ENCODE measurements at places on chromosomes 4 and X.

DNA sequence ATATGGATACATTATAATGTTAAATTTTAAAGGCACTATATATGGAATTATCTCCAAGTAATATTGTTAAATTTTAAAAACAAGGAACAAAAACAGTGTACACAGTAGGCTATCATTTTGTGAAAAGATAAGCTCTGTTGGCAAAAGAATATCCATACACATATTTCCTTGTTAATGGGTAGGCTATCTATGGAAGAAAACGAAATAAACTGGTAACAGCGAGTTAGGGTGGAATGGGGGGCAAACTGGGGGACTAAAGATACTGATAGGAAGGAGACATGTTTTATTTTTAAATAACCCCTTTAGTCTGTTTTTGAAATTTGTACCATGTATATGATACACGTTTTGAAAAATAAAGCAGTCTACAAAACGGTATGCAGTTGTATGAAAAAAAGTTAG is 3.6 kb upstream of the TSPAN5 start:
- DNase-seq = no peak

DNA sequence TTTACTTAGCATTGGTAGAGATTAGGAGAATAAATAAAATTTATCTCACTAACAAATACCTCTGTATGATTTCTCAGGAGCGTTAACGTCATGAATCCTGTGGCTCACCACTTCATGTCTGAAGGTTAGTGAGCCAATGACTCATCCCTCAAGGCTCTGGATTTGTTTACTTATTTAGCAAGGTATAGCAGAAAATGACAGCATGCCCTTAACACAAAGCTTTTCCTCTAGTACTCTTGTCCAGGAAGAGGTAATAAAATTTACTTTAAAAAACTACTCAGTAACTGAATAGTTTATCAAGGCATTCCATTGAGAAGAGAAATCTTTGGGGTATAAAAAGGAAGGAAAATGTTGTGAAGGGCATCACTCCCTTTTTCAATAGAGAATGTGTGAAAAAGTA is 823.8 kb downstream of the CCSER1 start:
- no peak for DNase-seq

DNA sequence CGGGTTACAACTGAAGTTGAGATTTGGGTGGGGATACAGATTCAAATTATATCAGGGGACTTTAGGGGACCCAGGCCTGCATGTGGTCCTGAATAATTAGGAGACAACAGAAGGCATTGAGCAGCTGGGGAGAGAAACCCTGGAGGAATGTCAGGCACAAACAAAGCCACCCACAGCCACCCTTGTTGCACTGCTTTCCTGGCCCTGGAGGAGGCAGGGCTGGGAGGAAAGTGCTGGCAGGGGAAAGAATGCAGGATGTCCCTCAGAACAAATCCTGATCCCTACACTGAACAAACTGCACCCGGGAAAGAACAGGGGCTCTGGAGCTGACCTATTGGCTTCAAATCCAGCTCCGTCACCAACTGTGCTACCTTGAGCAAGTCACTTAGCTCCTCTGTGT is 214.1 kb upstream of the ATP6AP2 start:
- no peak for DNase-seq

DNA sequence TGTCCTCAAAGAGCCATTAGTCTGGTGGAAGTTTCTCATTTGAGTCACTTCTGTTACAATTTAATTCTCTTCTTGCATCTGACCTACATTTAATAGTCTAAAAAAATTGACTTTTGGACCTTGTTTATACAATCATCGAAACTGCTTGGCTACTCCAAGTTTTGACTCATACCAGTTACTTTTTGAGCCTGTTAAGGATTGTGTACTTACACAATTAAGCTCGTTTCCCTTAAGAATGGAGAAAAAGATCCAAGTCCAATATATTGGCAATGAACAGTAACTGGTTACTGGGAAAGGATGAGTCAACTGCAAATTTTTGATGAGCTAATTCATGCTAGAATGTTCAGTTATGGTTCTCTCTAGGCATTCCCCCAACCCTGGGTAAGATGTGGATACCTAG is 58.2 kb downstream of the DCX start:
- DNase-seq = no peak

DNA sequence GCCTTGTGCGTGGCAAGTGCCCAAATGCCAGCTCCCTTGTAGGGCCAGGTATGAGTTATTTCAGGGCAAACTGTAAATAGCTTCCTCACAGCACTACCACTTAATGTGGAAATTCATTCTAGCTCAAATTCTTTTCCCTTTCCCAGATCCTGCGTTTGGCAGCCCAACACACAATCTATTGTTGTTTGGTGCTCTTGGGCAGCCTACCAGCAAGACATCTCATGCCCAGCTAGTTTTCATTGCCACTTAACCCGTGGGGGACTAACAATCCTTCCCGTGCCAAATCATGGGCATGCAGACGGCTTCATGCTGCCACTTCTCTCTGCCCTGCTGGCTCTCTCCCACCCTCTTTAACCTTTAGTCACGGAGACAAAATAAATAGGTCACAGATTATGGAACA is 454.2 kb downstream of the GRIA2 start:
- peak; percentile 6 for DNase-seq

DNA sequence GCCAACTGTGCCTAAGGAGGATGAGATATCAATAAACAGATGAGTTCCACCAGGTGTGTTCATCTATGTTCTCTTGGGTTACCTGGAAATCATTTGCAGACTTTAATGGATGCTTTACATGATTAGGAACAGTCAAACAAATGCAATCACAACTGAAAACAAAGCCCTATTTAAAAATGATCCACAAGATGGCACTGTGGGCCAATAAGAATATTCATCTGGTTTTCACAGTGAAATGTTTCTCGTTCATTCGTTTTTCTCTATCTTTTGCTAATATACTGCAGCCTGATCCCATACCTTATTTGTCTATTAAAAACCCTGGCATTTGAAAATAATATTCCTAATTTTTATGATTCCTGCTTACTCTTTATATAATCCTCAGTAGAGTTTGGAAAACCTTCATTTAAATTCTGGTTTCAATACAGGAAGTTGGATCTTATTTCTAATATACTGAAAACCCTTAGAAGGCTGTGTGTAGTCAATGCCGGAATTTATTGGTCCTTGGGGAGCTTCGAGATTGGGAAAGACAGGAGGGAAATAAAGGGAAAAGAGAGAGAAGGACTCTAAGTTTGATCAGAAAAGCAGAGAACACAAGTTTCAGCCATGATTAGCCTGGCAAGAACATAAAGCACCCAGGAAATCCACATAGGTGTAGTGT is 63.8 kb upstream of the TAPT1 start:
- no peak for DNase-seq

DNA sequence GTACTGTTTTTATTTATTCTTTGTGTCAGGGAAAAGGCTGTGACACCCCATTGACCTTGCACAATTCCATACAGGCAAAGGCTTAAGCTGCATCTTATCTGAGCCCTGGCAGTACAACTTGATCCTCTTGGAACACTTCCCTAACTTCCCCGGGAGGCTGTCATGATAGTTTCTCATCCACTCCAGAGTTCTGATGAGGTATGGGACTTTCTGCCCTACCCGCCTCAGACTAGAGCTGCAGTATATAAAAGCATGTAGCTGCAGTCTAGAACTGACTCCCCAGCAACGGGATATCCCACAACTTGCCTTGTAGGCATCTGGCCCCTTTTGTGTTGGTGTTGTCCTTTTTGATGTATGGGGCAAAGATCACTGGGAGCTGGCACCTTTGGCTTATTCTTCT is 72.7 kb downstream of the FNIP2 start:
- DNase-seq = no peak

- no peak for DNase-seq
Measured at GRCh38 chr4:77376788-77377460, 219.9 kb downstream of the CCNG2 start.

- no peak for DNase-seq
Measured at GRCh38 chr4:81346719-81347118, 125.0 kb downstream of the RASGEF1B start.

GRCh38 chr4:124202099-124202498 is 510.4 kb downstream of the ANKRD50 start:
- DNase-seq = no peak

DNA sequence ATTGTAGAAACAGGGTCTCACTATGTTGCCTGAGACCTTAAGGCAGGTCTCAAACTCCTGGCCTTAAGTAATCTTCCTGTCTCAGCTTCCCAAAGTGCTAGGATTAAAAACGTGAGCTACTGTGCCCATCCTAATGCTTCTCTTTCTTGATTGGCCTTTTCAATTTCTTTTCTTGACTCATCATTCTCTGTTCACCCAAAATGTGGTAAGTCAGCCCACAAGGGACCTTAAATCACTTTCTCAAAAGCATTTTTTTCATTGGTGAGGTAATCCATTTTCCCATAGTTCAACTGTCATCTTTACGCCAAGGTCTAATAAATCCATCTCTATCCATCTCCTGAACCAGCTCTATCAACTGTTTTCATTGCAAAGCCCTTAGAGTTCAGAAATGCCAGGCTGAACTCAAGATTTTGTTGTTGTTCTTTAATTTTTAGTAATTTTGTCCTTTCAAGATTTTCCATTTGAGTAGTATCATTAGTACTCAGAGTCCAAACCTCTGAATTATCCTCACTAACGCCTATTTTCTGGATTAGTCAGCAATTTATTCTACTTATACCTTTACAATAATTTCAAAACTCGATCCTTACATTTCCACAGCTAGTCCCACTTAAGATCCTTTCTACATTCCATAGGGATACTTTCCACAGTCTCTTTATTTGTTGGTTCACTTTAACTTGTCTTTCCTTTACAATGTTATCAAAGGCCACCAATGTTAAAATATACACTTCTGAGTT is 528.6 kb downstream of the IL15 start:
- no peak for DNase-seq

DNA sequence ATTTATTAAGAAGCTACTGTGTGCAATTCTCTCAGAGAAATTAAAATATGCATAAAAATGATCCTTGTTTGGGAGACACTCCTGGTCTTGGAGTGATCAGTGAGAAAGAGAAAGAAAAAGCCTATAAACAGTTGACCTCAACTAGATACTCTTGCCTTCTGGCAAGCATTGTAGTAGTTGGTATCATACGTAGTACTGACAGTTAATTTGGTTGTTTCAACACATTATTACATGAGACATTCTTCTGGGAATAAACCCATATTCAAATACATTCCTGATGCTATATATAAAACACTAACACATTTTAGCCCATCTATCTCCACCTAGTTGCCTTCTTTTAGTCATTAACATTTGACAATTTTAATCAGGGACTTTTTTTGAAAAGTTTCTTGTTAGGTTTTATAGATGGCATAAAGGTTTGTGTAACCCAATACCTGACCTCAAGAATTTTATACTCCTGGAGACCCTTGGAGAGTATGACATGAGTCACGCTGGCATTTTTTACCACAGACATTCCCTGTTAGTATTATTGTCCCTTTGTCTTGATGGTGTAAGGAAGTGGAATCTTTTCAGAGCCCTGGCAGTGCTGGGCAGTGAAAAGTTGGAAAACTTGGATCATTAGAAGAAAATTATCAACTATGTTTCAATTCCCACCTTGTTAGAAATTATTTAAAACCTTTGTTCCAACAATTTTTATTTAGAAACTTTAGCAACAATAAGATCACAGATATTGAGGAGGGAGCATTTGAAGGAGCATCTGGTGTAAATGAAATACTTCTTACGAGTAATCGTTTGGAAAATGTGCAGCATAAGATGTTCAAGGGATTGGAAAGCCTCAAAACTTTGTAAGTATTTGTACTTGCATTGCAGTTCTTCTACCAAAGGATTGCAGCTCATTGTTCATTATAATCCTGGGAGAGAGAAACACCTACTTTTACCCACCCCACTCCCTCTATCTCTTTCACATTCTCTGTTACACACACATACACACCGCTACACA is 167.1 kb upstream of the PACRGL start:
- no peak for DNase-seq

- no peak for DNase-seq
Measured at GRCh38 chr4:7403001-7403400, 31.7 kb downstream of the PSAPL1 start.

DNA sequence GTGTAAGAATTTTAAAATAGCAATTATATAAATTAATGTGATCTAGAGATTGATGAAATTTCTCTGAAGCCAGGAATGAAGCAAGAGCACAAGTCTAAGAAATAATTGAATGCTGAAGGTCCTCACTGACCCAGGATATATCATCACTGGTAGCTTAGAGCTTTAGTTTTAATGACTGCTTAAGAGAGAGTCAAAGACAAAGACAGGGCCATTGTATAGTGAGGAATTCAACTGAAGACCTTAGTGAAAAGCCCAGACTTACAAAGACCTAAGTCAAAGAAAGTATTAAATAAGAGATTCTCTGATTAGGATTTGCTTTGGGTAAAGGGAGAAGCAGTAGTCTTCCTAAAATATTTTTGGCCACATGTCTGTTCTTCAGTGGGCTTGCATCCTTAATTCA is 26.0 kb upstream of the IL15 start:
- no peak for DNase-seq

- DNase-seq = no peak
Measured at GRCh38 chr4:125334926-125335325, 20.2 kb downstream of the FAT4 start.

Data from hypothalamus (tissue), 51 donors.